ENCODE measurements at places on chromosomes 12 and 14.

GRCh38 chr12:107309020-107309419 is 215.7 kb upstream of the CRY1 start:
- DNase-seq: no peak

- DNase-seq: no peak
Observed at GRCh38 chr12:98757455-98757854, 112.4 kb downstream of the APAF1 start.

DNA sequence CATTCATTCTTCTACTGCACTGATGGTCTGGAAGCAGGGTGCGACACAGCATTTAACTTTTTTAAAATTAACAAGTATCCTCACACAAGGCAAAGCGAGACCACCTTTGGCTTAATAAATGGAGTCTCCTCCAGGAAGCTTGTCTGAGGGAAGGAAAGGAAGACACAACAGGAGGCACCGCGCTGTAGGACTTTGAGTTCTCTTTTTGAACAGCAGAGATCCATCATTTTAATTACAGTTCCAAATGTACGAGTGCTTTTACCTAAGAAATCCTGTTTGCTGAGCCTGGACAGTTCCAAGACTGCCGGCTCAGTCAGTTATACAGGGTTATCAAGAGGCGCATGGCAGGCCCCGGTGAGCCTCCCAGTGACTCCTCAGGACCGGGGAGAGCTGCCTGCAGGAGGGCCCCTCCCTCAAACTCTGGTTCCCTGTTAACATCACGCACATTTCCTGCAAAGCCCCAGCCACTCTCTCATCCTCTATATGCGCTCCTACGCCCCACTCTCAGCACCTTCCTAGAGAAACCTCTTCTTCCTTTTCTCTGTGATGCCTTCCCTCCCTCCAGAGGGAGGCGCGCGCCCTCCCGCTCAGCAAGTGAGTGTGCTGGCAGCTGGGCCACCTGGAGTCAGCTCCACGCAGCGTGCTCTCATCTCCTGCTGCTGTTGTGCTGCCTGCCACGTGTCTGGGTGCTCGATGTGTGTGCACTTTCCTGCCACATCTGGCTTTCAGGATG is 46.1 kb downstream of the STX2 start:
- no peak for DNase-seq

DNA sequence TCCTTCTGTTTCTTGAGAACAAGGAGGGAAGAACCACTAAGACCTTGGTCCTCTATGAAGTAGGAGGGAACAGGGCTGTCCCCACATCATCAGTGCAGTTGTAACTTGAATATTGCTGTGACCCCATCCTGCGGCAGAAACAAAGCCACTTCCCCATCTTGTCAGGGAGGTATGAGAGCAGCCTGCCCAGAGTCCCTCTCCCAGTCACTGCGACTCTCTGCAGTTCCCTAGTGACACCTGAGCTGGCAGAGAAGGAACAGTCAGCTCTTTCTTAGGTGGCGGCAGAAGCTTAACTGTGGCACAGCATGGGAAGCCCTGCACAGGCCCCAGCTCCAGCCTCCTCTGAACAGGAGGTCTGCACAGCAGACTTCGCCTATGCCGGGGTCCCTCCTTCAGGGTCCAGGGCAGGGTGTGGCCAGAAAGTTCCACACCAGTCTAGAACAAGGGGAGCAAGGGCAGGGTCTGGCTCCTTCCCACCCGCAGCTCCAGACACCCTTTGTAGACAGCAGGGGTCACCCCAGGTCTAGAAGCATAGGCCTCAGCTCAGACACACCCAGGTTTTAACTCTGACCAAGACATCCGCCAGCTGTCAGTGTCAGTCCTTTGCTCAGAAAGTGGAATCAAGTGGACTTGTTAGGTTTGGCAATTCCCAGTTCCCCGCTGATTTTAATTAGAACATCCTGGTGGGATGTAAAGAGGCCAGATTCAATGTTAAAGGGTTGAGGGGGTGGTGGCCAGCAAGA is 36.8 kb downstream of the DEGS2 start:
- DNase-seq: no peak

DNA sequence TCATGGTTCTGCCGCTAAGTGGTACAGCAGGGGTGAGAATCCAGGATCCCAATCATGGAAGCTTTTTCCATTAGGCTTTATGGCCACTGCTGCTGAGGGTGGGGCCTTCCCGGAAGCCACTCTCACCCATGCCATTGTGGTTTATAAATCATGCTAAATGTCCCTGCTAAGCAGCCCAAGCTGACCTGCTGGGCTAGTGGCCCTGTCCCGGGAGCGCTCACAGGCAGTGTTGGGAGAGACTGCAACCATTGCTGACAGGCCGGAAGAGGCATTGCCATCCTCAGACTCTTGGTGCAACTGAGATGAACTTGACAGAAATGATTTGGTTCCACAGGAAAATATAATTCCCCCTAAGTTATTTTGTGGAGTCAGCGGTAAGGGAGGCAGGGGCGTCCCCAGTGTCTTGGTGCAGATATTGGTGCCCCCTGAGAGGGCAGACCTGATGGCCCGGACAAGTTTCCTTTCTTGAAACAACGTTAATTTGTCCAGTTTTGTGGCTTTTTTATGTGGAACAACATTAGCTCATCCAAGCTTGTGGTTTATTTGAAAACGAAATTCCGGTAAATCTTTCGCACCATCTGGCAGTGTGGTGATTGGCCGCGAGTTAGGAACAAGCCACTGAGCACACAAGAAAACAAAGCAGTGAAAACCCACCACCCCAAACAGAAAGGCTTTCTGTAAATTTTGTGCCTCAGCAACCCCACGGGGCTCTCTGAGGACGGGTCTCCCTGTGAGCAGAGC is 82.3 kb downstream of the SSPN start:
- no peak for DNase-seq

DNA sequence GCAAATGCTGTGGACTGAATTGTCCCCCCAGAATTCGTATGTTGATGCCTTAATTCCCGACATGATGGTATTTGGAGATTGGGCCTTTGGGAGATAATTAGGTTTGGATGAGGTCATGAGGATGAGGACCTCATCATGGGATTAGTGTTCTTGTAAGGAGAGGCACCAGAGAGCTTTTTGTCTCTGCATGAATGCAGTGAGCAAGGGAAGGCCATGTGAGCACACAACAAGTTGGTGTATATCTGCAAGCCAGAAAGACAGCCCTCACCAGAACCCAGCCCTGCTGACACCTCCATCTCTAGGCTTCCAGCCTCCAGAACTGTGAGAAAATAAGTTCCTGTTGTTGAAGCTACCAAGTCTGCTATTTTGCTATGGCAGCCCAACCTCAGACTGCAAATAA is 51.9 kb upstream of the SMCO2 start:
- DNase-seq: no peak

- peak; percentile 10 for DNase-seq
Observed at GRCh38 chr12:95918194-95918993, 24.0 kb downstream of the CCDC38 start.

- DNase-seq: no peak
Observed at GRCh38 chr14:40850191-40850590, 756.5 kb upstream of the LRFN5 start.

- no peak for DNase-seq
Observed at GRCh38 chr14:25001601-25002000, 48.3 kb downstream of the STXBP6 start.

DNA sequence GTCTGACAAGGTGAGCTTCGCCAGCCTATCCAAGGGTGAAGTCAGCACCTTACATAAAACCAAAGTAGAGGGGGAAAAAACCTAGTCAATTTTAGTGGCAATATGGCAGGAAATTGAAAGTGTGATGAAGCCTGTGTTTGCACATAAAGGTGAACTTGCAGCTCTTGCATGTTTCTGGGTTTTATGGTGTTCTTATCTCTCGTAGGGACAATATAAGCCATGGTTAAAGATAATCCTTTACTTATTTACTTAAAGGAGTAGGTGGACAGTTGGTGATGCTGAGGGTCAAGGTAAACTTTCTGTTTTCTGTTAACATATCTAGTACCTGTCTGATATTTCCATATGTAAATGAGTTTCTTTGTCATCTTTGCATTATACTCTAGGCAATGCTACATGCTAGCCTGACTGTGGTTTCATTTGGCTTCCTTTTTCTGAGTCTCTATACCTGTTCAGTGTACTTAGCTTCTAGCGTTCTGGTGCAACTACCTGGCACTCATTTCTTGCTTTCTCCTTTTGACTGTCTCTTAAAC is 32.8 kb downstream of the CCDC91 start:
- DNase-seq: no peak
